Stimulated activated CD8-positive, alpha-beta memory T cell treated with anti-CD3 and anti-CD28 coated beads, Interleukin-7, amount 100 ng/mL, for 24 hours (primary cell): ENCODE measurements at places on chromosomes 6 and 20.

DNA sequence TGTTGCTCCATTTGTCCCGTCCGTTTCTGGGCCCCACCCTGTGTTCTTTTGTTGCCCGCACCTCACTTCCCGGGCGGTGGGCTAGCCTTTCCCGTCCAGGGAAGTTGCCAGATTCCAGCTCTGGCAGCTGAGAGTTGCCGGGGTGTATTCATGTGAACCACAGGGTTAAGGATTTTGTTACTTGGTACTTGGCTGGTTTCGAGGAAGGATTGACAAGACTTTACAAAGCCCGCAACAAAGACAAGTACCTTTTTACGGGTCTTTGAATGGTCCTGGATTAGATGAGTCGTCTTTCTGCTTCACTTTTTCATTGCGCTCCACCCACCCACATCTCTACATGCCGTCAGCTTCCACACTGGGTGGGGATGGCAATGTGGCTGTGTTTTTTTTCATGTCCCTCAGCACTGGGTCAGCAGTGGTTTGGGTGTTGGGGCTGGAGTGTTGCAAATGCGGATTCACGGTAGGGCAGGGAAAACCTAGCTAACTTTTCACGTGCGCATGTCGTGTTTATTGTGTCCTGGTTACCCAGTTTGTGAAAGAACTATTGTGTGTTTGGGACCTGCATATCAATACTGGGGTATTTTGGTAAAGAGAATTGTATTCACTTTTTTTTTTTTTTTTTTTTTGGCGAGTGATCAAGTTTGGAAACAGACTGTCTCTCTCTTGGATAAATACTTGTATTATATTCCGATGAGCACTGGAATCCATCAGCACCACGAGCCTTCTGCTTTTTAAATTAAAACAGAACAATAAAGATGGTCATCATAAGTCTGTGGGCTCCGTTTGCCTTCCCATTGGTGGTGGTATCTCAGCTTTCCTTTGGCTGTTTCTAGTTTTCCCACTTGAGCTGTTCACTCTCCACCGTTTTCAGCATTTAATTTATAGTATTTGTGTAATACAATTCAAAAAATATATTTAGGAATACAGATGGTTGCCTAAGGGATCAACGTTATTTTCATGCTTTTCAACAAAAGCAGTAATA, 1.2 kb downstream of the DUSP22 start:
- DNase-seq = no peak

GRCh38 chr6:21263531-21264287, 329.8 kb upstream of the SOX4 start:
- DNase-seq = no peak

- DNase-seq = no peak
These were observed 82.7 kb upstream of the NXT1 start for GRCh38 chr20:23267909-23268308.

- no peak for DNase-seq
These were observed 114.6 kb upstream of the TAB2 start for GRCh38 chr6:149202952-149203351.

- DNase-seq = peak; percentile 37
These were observed 37.5 kb downstream of the NOX3 start for GRCh38 chr6:155418017-155418761.

DNA sequence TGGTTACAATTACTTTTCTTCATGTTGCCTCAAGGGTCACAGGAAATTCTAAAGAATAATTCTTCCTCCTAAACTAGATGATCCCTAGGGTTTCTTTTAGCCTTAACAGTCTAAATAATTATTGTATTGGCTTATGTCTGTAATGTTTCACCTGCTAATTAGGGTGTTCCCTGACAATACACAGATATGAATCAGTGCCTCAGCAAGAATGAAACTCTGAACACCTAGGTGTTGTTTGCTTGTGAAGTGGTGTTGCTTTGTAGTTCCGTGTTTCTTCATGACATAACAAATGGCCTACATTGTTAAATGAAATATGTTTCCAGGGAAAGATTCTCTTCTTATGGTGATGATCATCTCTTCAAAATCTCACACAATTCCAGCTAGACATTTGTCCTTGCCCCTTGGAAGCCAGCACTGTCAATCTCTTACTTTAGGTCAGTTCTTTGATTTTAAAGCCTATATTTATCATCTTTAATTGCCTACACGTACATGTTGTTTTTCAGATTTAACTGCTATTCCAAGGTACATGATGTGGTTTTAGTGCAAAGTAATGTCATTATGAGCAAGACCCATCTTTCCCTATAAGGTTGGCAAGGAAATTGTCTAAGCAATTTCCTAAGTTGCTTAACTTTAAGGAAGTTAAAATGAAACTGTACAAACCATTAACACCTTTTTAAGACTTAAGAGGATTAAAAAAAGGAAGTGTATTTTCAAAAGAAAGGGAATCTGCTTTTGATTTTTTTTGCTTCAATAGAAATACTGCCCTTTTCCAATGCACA, 111.9 kb downstream of the TBC1D7 start:
- DNase-seq = no peak
